ENCODE measurements at places on chromosomes 7 and 10.

- DNase-seq, result no peak
These were observed 30.6 kb upstream of the GDI2 start for GRCh38 chr10:5843686-5844344.

DNA sequence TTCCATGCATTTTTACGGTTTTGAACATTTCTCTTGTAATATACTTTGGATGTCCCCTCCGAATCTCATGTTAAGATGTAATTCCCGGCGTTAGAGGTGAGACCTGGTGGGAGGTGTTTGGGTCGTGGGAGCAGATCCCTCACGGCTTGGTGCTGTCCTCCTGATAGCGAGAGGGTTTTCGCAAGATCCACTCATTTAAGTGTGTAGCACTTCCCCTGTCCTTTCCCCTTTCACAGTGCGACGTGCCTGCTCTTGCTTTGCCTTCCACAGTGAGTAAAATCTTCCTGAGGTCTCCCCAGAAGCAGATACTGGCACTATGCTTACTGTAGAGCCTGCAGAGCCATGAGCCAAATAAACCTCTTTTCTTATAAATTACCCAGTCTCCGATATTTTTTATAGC, 6.6 kb downstream of the GPR141 start:
- no peak for DNase-seq

DNA sequence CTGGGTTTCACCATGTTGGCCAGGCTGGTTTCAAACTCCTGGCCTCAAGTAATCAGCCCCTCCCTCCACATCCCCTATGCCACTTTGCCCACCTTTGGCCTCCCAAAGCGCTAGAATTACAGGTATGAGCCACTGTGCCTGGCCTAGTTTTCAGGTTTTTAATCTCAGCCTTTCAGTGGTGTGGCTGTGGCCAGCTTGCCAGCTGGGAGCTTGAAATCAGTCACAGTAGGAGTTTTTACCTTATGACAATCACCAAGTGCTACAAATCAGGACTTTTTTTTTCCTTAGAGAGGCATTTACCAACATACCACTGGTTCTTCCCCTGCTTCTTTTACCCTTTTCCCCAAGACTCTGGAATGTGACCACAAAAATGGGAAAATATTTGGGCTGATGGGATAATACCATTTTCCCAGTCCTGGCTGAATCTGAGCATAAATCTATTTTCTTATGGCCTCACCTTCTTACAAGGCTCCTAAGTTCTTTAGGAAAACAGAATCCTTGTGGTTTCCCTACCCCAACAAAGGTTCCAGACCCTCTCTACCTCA, 6.2 kb downstream of the STEAP4 start:
- no peak for DNase-seq

- no peak for DNase-seq
These were observed 32.1 kb downstream of the ZNF783 start for GRCh38 chr7:149293946-149294633.

GRCh38 chr7:94154858-94155257, 150.7 kb upstream of the BET1 start:
- no peak for DNase-seq

DNA sequence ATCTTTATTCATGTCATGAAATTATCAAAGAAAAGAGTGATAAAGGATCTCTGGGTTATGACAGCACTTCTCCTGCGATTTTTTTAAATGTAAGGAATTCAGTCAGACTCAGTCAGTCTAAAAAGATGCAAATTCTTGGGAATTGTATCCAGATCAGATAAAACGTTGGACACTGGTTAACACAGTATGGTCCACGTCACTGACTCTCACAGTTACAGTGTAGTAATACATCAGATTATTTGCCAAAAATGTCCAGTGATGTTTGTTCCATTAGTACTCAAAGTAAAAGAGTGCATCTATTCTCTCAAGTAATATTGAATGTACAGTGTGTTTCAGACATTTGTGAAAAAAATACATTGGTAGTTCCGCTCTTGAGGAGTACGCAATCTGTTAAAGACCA, 224.5 kb downstream of the PCDH15 start:
- DNase-seq, result no peak

DNA sequence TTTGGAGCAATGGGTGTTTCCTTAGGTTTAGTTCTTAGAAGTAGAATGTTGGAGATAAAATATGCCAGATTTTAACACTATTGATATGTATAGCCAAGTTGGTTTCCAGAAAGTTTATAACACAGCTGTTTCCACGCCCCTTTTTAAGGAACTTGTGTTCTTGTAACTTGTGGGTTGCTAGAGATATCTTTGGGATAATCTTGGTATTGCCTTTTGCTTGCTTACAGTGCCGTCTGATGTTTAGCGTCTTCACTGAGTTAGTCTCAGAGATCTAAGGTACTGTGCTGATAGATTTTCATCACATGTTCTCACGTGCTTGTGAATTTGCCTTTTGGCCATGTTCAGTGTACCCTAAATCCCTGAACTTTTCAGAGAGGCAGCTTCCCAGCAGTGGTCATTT, 12.4 kb downstream of the TMEM248 start:
- no peak for DNase-seq

- no peak for DNase-seq
These were observed 959.7 kb upstream of the ZNF722 start for GRCh38 chr7:63038987-63039386.

- DNase-seq, result no peak
These were observed 100.8 kb downstream of the LRRC18 start for GRCh38 chr10:48838834-48839233.

DNA sequence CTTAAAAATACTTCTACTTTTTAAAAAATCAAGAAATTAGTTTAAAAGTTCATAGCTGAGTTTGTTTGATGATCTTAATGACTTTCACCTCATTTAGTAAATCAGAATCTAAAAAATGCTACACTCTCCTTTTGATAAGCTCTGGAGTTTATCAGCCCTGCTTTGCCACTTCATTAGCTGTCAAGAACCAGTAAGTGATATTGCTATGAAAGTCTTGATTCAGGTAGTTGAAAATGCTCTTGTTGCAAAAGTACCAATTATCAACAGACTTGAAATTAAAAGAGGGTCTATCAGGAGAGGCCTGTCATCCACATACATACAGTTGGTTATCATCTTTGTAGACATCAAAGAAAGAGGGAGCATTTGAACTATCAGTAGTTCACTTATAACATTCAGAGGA, 41.6 kb downstream of the SEMA3A start:
- no peak for DNase-seq

- DNase-seq, result no peak
These were observed 71.7 kb downstream of the TNS3 start for GRCh38 chr7:47510192-47510591.

DNA sequence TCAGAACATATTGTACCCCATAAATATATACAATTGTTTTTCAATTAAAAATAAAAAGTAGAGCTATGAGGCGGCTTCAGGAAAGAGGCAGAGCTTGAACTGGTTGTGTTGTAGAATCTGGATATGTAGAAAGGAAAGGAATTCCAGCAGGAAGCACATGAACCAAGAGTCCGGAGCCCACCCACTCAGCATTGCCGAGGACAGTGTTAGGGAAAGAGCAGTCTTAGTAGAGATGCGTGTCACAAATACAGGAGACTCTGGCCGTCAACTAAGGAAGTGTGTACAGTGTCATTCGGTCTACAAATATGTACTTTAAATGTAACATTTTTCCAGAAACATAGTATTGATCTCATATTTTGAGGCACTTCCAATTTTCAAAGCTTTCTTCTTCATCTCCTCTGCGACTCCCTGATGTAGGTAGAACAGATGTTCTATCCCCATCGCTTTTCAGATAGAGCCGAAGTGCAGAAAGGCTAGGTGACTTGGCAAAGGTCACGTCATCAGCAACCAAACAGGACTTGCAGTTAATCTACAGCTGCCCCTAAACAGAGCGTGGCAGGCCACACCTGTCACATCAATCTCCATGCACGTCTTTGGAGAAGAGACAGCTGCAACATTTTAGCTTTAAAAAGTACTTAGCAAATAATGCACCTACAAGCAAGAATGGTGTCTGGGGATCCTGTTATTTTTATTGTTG, 25.3 kb upstream of the GJD4 start:
- no peak for DNase-seq

GRCh38 chr10:112313911-112314310, 30.7 kb downstream of the TECTB start:
- DNase-seq, result no peak

GRCh38 chr10:411603-412002, 276.3 kb downstream of the ZMYND11 start:
- DNase-seq, result no peak

- no peak for DNase-seq
These were observed 186.3 kb downstream of the CAMK1D start for GRCh38 chr10:12535656-12536055.

GRCh38 chr7:28093623-28094232, 86.9 kb downstream of the JAZF1 start:
- DNase-seq, result peak; percentile 54

DNA sequence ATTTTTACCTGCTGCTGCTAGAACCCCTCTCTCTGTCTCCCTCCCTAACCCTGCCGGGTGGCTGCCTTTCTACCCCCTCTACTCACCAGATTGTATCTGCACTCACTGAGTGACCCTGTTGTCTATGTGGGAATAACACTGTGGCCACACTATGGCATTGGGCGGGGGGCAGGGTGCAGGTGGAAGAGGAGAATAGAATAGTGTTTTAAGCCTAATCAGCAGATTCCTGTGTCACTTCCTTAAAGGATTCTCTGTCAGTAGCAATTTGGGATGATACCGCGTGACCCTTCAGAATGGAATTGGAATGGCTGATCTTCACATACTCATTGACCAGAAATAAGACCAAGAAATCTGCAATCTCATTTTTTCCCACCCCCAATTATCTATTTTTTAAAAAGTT, 67.1 kb upstream of the ANKRD1 start:
- DNase-seq, result no peak

DNA sequence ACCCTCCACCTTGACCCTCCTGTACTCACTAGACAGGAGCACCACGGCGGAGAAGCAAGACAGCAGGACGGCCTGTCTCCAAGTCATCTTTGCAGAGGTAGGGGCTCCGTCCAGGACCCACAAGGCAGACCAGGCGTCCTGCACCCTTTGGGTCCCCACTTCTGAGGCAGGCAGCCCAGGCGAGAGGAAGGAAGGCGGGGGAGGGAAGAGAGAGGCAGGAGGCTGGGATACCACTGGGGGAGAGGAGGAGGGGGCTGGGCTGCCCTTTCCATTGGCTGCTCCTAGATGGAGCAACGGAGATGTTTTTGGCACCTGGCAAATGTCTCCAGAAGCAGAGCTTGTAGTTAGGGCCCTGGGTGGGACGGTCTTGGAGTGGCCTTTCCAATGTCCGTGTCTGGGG, at the start of gene UCMA:
TSS of gene UCMA (minus strand) at position 203 of the 400 bp plus-strand sequence. CDS start at position 87, 116 bp downstream.
- DNase-seq, result no peak

DNA sequence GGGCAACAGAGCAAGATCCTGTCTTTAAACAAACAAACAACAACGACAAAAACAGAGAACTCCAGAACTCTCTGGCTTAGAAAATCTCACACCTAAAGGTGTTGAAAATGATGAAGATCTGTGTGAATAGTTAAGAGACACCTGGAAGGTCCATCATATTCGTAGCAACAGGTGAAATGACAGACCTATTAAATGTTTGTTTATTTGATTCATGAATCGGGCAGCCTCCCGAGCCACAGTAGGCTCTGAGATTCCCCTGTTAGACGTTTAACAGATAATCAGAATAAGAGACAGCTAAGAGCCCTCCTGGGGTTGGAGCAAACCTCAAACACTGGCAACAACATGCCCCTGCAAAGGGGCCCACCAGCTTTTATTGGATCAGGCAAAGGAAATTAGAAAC, 103.7 kb downstream of the LCOR start:
- DNase-seq, result no peak

GRCh38 chr7:150778738-150779301, 21.3 kb downstream of the TMEM176B start:
- peak; percentile 83 for DNase-seq
